ENCODE measurements at places on chromosomes 1 and 21.

- DNase-seq = no peak
These were observed 2.5 kb downstream of the ATP1B1 start for GRCh38 chr1:169108863-169109560.

GRCh38 chr1:64745181-64745985, 508 bp downstream of the RAVER2 start:
- DNase-seq = no peak

DNA sequence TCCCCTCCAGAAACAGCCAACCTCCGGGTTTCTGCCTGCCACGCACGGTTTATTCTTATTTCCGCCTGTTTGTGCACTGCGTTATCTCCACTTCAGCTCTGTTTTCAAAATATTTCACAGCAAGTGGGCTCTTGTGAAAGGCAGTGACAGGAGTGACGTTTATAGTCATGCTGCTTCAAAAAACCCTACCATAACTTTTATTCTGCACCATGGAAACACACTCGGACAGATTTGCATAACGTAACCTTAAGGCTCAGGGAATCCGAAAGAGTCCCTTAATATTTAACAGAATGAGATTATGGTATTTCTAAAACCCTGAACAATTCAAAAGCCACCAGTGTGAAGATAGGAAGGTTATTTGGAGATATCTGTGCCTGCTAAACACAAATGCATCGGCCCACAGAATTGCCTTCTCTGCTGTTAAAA, 782 bp upstream of the SDE2 start:
- DNase-seq = peak; percentile 81

DNA sequence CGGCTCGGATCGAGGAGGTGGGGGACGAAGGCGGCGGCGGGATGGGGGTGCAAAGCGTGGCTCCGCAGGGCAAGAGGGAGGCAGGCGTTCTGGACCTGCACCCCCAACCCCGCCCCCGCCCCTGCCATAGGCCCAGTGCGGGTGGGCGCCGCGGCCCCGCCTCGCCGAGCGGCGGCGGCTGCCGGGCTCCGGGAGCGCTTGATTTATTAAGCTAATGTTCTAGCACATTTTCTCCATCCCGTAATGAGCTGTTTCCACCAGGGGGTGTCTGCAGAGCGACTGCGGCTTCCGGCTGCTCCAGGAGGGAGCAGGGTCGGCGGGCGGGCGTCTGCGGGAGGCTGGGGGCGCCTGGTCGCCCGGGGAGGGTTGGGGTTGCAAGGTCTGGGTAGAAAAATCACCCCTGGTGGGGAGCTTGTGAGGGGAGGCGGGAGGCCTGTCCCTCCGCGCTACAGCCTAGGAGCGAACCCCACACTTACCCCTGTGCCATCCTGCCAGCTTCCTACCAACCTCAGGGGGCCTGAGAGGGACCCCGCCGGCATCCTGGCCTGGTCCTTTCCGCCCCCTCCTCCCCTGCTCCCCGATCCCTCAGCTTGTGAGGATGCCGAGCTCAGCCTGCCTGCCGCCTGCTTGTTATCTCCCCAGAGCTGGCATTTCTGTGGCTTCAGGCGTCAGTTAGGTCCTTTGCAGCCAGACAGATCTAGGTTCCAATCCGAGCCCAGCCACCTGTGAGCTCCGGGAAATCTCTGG, 48.5 kb upstream of the ACOT11 start:
- peak; percentile 38 for DNase-seq

Measured in renal cortical epithelial cell (primary cell).